Stimulated activated CD4-positive, alpha-beta T cell treated with anti-CD3 and anti-CD28 coated beads, Interleukin-15, amount 100 ng/mL, for 24 hours (primary cell): ENCODE measurements at places on chromosomes 2 and 18.

- DNase-seq = no peak
Measured at GRCh38 chr2:89845532-89845931, 1154.1 kb downstream of the RPIA start.

GRCh38 chr2:111691164-111691875 is 192.7 kb downstream of the ANAPC1 start:
- DNase-seq = no peak

DNA sequence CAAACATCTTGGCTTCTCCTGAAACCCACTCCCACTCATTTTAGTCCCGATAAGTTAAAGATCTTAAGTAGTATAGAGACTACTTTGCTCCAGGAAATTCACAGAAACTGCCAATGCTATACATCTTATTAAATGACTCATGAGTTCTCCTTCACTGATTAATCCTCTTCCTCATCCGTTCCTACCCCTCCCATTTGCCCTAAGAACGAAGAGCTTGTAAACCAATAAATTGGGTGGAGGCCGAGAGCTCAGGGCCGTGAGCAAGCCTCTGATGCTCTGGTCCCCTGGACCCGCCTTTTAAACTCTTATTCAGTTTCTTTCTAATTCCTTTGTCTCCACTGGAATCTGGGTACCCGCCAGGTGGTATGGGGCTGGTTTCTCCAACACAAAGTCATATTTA is 68.6 kb downstream of the METTL8 start:
- DNase-seq = no peak

DNA sequence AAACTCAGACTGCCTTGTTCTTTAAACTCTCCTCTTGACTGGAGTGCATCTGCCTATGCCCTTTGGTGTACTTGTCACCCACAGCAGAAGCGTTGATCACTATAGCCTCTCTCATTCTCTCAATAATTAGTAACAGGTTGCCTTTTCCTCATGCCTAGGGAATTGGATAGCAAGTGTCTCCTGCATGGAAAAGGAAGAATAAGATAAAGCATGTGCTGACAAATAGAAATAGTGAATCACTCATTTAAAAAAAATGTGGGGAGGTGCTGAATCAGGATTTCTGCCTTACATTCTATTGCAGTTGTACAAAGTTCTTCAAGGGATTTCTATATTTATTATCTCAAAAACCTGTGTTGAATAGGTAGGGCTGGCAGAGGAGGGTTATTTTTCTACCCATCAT is 323.0 kb downstream of the TXNL1 start:
- no peak for DNase-seq

GRCh38 chr2:29192526-29192925 is 77.3 kb downstream of the CLIP4 start:
- no peak for DNase-seq
